ENCODE measurements at places on chromosomes 7 and 10. TPM values are rescaled to one million over a fixed set of nuclear protein-coding genes. Genes with fewer than 3 reads are reported as not detected.

- no peak for DNase-seq
These were observed 280.4 kb downstream of the GLRX3 start for GRCh38 chr10:130416334-130417150.

GRCh38 chr10:79473496-79474095 lies 28.2 kb upstream of the ZCCHC24 start:
- DNase-seq = no peak

UTF1 gene
- not detected for total RNA-seq

NXPH1 gene
- total RNA-seq = not detected

FAM237B gene
- not detected for total RNA-seq

GFRA1 gene
- not detected for total RNA-seq

DNA sequence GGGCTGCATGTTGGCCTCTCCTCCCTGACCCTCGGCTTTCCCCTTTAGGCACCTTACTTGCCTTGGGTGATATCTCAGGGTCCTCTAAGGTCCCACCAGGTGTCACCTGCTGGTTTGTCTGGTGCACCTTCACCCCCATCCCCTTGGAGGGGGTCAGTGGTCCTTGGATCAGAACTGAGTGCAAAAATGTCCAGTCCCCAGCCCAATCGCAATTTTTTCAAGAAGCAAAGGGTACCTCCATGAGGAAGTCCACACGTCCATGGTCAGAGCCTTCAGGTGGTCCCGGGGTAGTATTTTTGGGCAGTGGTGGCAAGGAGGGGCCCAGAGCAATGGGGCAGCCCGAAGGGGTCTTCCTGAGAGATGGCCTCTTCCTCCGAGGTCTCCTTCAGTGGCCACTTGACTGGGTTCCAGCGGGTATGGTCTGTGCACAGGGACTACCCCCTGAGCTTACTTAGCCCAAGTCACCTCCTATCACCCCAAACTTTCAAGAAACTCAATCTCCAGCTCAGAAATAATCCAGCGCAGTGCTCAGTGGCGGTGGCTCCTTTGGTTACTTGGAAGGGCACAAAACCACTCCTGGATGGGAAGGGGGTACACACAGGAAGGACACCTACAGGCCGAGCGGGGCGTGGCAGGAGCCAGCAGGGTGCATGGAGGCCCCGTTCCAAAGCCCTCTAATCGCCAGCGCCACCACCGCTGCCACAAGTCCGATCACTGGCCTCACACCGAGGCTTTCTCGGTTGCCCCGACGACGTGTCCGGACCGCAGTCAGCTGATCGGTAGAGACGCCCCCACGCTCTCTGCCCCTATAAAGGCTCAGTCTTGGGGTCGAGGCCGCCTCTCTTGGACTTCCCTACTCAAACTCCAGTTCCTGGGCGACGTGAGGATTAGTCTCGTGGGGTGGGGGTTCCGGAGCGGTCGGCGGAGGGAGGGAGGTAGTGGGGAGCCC lies 4.5 kb downstream of the SAP25 start:
- DNase-seq = peak; percentile 37

DNA sequence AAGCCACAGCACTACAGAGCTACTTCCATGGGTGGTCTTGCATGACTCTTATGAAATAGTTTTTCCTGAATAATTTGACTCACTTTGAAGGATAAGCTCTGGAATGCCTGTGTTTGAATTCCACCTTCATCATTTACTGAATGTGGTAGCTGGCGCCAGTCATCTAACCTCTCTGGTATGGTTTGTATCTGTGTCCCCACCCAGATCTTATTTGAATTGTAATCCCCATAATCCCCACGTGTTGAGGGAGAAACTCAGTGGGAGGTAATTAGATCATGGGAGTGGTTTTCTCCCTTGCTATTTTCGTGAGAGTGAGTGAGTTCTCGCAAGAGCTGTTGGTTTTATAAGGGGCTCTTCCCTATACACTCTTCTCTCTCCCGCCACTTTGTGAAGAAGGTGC lies 11.2 kb upstream of the SLC13A1 start:
- DNase-seq = no peak

COL17A1 gene
- not detected for total RNA-seq
